ENCODE measurements at places on chromosomes 6 and 20.

DNA sequence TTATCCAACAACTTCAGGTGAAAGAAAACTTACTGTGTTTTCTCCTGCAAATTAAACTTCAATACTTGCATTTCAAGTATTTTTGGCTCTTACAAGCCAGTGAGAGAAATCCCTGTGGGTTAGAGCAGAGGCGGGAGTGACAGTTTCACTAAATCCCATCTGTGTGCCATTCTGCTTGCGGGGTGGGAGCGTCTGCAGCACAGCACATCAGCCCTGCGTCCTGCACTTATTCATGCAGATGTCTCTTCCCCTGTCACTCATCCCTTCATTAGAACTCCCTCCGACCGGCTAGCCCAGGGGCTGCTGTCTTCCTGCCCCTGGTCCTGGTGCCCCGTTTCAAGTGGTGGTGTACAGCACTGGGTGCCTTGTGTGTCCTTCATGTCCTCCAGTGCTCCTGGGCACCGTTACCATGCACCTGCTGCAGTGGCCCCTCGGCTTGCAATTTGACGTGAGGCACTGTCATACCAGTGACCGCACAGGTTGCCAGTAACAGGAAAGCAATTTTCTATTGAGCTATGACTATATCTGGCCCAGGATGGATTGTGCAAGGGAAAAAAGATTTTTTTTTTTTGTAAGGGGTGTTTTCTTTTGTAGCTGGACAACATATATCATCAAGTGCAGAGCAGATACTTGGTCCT lies 59.4 kb downstream of the INSM1 start:
- no peak for DNase-seq

GRCh38 chr6:21845439-21846140 lies 252.0 kb downstream of the SOX4 start:
- DNase-seq = no peak

- no peak for DNase-seq
Observed at GRCh38 chr6:103122766-103123601, 1729.5 kb downstream of the GRIK2 start.

- DNase-seq = no peak
Observed at GRCh38 chr6:154981079-154981870, 13.8 kb upstream of the TIAM2 start.

DNA sequence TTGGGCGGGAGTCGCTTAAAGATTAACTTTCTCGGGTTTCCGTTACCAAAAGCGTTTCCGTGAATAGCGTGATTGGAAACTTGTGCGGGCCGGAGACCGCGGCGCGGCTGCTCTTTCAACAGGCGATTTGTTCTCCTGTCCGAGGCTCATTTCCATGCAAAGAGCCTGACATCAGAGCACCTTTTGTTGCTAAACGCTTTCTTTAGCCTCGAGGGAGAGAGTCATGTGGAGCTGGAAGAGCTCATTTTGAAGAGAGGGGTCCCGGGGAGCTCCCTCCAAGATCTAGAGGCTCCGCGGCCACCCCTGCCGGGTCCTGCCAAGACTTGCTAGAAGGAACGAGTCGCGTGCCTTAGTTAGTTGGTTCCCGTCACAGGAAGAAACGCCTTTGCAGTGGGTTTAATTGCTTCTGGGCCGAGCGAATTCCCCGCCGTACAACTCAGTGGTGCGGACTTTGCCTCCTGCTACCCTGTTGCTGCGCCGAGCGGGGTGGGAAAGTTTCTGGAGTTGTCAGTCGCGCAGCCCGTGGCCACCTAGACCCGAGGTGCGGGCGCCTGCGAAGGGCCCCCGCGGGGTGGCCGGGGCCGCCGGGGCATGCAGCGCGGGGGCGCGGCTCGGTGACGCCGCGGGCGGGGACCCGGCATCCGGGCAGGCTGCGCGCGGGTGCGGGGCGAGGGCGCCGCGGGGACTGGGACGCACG lies at the start of gene SASH1:
SASH1 (plus strand) TSS at position 489 of the 697 bp plus-strand sequence. CDS start 230 bp downstream, outside the sequence.
- no peak for DNase-seq

GRCh38 chr20:35342154-35342769 lies 50.0 kb upstream of the FAM83C start:
- DNase-seq = no peak

GRCh38 chr6:21772884-21773575 lies 179.5 kb downstream of the SOX4 start:
- DNase-seq = no peak

DNA sequence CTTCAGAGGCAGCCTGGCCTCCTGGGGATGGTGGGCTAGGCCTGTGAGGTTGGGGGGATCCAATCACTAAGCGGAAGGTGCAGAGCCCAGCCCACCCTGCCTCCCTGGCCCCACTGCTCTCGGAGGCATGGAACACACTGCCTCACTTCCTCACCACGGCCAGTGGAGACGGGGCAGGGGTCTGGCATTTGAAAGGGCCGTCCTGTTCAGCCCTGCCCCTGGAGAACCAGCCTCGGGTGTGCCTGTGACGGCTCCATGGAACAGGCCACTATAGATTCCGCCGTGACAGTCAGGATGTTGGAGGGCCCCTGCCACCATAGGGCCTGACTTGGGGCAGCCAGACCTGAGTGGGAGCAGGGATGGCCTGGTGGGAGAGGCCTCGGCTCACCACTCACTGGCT lies 110.2 kb downstream of the DACT2 start:
- no peak for DNase-seq

DNA sequence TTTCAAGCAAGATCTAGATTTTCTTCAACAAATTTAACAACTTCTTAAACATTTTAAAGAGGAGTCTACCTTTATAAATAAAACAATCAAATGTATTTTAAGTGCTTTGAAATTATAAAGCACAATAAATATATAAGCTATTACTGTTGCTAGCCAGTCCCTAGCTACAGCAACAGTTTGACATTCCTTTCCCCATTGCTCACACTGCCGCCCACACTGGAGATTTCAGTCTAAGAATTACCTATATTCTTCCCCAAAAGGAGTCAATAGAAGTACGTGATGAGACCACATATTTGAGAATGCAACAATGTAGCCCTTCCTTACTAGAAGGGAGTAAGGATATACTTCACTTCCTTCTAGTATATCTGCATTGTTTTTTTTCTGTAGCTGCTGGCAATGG lies 65.3 kb upstream of the RNF146 start:
- DNase-seq = no peak

- no peak for DNase-seq
Observed at GRCh38 chr6:157244780-157245179, 78.5 kb downstream of the TMEM242 start.

GRCh38 chr20:6784210-6784631 lies 16.7 kb downstream of the BMP2 start:
- no peak for DNase-seq

DNA sequence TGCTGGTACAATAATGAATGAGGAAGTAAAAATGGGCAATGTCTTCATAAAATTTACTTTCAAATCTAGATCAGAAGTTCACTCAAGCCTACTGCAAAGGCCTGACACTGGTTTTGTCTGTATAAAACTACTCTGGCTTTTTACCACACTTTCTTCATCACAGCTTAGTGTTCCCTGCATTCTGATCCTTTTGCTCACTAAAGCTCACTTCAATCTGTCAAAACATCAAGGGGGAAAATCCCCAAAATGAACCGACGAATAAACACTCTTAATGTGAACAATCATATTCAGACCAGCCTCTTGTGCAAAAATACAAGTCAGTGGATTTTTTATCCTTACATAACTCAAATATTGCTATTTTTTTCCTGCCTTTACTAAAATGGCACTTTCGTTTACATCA lies 98.5 kb downstream of the PRDM1 start:
- no peak for DNase-seq

DNA sequence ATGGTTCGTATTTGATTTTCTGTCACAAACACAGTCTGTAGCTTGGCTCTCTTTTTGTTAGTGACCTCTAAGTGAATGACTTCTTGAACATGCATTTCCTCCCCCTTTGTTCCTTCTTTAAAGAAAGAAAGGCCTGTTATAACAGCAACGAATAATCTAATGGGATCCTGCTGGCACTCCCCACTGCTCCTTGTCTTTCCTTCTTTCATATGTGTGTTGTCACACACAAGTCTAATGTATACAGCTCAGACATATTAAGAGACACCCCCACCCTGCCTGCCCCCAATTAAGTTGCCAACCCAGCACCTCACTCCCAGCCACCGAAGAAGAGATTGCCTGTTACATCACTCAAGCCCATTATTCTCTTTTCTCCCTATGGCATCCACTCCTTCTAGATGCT lies 4.9 kb upstream of the SAMD5 start:
- DNase-seq = no peak

GRCh38 chr6:117215353-117216090 lies 49.8 kb upstream of the VGLL2 start:
- DNase-seq = no peak

DNA sequence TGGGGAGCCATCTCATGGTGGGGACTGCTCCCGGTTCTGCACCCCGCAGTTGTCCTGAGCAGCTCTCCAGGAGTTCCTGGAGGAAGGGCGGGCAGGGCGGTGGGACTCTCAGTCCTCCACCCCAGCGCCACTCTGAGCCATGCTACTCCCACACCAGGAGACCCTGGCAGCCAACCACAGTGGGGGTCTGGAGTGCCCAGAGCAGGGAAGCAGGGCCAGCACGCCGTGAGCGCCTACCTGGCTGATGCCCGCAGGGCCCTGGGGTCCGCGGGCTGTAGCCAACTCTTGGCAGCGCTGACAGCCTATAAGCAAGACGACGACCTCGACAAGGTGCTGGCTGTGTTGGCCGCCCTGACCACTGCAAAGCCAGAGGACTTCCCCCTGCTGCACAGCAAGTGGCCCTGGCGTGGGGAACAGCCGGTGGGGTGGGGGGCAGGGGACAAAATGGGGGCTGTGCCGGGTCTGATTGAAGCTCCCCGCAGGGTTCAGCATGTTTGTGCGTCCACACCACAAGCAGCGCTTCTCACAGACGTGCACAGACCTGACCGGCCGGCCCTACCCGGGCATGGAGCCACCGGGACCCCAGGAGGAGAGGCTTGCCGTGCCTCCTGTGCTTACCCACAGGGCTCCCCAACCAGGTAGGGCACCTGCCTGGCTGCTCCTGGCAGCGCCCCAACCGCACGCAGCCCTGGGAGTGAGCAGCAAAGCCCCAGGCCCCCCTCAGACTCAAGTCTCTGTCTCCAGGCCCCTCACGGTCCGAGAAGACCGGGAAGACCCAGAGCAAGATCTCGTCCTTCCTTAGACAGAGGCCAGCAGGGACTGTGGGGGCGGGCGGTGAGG lies 1.6 kb upstream of the TNFRSF6B start:
- DNase-seq = no peak

DNA sequence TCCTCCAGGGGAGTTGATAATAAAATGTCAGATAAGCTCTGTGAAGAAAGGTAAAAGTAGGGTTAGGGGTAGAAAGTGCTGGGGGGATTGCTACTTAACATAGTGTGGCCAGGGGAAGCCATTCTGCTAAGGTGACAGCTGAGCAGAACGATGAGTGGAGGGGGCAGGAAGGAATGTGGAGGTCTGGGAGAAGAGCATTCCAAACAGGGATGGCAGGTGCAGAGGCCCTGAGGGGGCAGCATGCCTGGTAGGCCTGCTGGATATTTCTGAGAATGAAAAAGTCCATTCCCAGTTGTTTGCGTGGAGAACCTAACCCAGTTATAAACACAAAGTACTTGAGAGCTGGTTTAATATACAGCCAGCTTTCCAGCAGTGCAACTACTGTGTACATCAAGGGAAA lies 9.3 kb downstream of the GFRA4 start:
- DNase-seq = no peak

- DNase-seq = no peak
Observed at GRCh38 chr6:135522965-135523692, 25.6 kb upstream of the AHI1 start.

DNA sequence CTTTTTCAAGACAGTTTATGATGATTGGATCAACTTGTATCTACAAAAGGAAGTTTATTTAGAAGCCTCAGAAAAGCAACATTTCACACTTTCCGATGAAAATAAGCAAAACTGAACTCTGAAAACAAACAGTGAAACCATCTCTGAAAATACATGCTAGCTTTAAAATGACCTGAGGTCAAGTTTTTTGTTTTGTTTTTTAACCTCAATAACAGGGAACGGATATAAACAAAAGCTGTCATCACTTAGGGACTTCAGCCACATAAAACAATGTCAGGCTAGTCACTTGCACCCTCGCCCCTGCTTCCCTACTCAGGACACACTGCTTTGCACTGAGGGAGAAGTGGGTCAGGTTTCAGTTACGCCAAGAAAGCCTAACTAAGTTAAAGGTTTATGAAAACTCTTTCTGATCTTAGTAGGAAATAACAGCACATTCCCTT lies 11.6 kb downstream of the BACH2 start:
- no peak for DNase-seq

GRCh38 chr6:162973151-162973872 lies 245.5 kb downstream of the PACRG start:
- DNase-seq = no peak

Data from activated T-cell treated with anti-CD3 and anti-CD28 coated beads for 24 hours (primary cell).